Activated CD8-positive, alpha-beta memory T cell treated with anti-CD3 and anti-CD28 coated beads for 1 hour (primary cell): ENCODE measurements at places on chromosomes 13 and 19.

DNA sequence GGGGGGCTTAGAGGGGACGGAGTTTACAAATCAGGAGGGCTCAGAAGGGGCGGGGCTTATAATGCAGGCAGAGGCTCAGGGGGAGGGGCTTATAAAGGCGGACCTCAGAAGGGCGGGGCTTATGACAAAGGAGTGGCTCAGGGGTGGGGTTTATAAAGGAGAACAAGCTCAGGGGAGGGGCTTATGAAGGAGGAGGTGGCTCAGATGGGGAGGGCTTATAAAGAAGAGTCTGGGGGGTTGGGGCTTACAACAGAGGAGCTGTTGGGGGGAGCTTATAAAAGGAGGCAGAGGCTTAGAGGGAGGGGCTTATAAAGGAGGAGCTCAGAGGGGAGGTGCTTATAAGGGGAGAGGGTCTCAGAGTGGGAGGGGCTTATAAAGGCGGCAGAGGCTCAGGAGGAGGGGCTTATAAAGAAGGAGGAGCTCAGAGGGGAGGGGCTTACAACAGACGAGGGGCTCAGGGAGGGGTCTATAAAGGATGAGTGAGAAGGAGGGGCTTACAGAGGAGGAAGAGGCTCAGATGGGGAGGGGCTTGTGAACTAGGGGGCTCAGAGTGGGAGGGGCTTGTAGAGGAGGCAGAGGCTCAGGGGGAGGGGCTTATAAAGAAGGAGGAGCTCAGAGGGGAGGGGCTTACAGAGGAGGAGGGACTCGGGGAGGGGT, 1.0 kb downstream of the SMIM24 start:
- no peak for DNase-seq

DNA sequence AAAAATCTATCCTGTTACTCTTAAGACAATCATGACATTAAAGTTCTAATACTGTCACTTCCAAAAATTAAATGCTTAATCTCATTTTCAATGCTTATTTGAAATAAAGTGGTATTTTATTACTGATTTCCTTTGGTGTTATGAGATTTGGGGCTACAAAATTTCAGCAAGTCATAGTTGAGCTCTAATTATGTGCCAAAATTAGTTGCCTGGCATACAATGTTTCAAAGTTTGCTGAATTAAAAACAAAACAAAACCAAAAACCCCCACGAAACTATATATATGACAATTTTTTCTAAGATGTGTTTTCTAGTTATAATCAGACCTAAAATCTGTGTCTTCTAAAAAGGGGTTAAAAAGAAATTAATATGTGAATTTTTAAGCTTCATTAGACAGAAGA, 62.2 kb downstream of the KCNRG start:
- DNase-seq, result no peak

GRCh38 chr19:8204961-8205360, 4.2 kb upstream of the CERS4 start:
- DNase-seq, result no peak

- DNase-seq, result no peak
Measured at GRCh38 chr13:33087091-33087490, 70.9 kb downstream of the KL start.

- no peak for DNase-seq
Measured at GRCh38 chr13:49629196-49629938, 1.1 kb downstream of the ARL11 start.

DNA sequence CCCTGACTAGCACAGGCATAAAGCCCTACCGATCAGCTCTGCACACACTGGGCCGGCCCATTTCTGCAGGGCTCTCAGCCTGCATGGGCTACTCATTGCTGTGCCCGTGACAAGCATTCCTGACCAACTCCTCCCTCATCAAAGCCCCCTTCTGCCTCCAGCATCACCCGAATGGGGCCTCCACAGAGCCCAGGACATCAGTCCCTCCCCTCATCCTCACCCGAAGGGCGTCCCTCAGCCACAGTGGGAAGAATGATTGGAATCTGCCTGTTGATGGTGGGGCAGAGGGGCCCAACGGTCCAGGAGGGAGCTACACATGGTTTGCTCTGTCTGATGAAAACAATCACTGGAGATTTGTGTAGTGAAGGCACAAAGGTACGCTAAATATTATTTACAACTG, 43.8 kb downstream of the SERP2 start:
- DNase-seq, result no peak

- DNase-seq, result no peak
Measured at GRCh38 chr19:2796659-2797266, 11.5 kb downstream of the THOP1 start.

DNA sequence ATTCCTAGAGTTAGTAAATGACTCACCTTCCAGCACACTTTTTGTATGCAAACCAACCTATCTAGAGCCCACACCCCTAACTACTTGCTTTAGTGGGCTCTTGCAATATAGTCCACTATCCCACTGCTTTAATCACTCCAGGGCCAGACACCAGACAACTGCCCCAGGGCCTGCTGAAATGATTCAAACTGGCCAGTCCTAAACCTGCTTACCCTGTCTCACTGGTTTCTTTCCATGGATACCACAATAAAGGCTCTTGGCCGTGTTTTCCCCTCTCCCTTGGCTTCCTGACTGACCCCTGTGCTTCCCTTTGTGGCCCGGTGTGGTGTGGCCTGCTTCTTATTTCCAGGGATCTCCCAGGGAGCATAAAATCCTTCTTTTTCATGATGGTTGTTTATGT, 14.6 kb downstream of the HS6ST3 start:
- no peak for DNase-seq

DNA sequence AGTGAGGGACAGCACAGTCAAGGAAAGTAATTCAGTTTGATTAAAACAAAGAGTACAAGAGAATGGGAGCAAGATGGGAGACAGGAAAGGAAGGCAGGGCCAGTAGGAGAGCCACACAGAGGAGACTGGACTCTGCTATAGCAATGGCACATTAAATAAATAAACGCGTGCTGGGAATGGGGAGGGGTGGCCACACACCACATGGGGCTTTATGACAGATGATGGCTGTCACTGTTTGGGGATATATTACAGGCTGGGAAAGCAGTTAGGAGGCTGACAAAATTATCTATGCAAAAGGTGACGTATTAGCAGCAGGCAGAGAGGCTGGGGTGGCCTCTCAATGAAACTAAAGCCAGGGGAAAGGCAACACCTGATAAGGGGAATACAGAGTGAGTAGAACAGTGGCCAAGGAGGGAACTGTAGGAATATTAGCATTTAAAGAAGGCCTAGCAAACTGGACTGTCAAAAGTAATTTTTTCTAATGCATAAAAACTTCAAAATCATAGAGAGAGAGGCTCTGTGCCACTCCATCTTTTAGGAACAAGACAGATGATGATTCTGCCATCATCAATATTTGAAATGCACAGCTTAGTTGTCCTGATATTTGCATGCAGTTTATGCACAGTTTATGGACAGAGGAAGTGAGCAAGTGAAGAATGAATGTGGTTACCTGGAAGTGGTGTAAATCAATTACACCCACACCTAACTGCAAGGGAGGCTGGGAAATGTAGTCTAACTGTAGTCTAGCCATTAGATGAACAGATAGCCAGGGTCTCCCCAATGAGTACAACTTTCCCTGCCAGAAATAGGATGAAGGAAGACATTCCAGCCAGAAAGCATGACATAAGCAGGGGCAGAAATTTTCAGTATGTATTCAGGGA, 346.5 kb downstream of the FOXO1 start:
- no peak for DNase-seq

DNA sequence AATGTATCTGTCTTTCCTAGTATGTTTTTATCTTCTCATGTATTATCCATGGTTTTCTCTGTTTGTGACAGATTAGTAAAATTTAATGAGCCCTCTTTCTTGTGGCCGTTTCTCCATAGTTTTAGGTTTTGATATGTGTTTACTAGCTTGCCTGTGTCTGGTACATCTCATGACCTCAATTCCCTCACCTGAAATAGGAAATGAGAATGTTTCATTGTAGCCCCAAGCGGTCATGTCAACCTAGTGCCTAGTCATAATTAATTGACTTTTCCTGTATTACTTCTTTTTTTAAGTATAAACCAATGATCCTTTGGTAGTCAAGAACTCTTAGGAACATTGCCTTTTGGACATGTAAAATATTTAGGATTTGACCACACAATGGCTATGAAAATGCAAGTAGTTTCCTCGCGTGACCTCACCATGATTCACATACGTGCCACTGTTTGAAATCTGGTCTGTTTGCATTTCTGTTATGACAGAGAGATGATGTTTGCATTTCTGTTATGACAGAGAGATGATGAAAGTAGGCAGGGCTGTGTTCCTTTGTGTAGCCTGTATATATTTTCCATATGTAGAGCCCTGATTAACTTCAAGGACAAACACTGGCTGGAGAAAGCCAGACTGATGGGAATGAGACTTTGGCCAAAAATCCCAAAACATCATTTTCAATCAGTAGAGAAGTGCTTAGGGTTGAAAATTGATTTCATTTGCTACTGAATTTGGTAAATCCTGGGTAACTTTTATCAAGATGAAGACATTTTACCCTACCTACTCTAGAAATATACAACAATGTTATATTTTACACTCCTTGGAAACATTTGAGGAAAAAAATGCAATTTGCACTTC, 104.8 kb downstream of the TNFRSF19 start:
- DNase-seq, result no peak

DNA sequence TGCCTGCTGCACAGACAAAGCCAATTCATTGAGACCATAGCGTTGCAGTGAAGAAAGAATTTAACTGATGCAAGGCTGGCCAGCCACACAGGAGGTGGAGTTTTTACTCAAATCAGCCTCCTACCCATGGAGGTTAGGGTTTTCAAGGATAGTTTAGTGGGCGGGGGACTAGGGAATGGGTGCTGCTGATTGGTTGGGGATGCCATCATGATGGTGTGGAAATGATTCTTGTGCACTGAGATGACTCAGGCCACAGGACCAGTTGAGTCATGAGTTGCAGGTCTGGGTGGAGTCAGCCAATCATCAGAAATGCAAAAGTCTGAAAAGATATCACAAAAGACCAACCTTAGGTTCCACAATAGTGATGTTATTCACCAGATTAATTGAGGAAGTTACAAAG, 359.6 kb downstream of the FOXO1 start:
- no peak for DNase-seq

DNA sequence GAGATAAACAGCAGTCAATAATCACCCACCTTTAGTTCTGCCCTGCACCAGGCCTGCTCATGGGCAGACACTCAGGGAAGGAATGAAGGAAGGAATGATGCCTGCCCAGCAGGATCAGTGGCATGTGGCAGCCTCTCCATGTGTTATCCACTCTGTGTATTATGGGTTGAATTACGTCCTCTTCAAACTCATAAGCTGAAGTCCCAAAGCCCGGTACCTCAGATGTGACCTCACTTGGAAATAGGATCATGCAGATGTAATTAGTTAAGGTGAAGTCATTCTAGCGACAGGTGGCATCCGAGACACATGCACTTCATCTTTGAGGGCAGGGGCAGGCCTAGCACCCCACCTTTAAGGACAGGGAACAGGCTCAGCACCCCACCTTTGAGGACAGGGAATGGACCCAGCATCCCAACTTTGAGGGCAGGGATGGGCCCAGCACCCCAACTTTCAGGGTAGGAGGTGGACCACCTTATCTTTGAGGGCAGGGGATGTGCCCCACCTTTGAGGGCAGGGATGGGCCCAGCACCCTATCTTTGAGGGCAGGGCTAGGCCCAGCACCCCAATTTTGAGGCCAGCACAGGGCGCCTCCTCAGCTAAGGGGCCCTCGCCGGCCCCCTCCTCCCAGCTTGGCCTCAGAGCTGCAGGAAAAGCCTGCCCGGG, 127.6 kb downstream of the URI1 start:
- DNase-seq, result no peak

- DNase-seq, result no peak
Measured at GRCh38 chr19:49186108-49186507, 28.5 kb downstream of the TRPM4 start.

- DNase-seq, result no peak
Measured at GRCh38 chr13:100944791-100945345, 270.3 kb upstream of the TMTC4 start.

DNA sequence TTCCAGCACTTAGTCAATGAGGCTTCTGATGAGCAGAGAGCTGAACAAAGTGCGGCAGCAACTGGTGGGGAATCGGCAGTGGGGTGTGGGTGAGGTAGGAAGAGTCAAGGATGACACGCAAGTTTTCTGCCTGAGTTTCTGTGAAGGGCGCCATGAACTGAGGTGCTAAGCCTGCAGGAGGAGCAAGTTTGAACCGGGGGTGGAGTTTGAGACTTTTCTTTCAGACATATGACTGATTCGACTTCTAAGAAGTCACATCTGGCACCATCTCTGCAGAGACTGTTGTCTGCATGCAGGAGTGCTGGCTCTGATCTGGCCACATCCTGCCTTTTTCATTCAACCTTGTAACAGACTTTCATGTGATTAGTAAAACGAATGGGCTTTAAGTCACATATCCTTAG, 14.8 kb upstream of the GPI start:
- DNase-seq, result peak; percentile 32

- DNase-seq, result no peak
Measured at GRCh38 chr13:95579303-95579702, 26.8 kb downstream of the CLDN10 start.

DNA sequence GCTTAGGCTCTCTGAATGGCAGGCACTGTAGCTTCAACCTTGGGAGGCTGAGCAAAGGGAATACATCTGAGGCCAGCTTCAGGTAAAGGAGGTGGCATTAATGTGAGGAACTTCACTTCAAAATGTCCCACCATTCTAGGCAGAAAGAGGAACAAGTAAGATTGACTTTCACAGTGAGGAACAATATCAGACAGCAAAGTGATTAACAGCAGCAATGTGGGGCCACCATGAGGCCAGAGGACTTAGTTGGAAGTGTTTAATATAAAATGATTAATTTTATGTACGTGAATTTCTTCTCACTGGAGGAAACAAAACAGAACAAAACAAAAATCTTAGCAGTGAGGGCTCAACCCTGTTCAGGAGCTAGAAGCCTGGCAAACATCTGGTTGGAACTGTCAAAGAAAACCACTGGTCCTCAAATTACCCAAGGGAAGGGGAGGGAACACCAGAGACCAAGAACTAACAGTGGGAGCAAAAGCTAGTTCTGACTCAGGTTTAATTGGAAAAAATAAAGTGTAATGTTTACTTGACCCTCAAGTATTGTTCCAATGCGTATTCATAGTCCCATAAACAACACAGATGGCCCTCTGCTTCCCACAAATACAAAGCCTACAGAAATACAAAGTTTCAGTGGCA, 43.9 kb upstream of the FRY start:
- DNase-seq, result no peak

- no peak for DNase-seq
Measured at GRCh38 chr13:43908156-43909126, 28.7 kb downstream of the LACC1 start.
